ENCODE measurements at places on chromosomes 16 and 17.

GRCh38 chr17:4588391-4588790, 4.1 kb downstream of the SMTNL2 start:
- DNase-seq: no peak

GRCh38 chr16:17289674-17290635, 180.8 kb downstream of the XYLT1 start:
- DNase-seq: no peak

- no peak for DNase-seq
These were observed 42.0 kb downstream of the GOSR1 start for GRCh38 chr17:30519166-30519565.

DNA sequence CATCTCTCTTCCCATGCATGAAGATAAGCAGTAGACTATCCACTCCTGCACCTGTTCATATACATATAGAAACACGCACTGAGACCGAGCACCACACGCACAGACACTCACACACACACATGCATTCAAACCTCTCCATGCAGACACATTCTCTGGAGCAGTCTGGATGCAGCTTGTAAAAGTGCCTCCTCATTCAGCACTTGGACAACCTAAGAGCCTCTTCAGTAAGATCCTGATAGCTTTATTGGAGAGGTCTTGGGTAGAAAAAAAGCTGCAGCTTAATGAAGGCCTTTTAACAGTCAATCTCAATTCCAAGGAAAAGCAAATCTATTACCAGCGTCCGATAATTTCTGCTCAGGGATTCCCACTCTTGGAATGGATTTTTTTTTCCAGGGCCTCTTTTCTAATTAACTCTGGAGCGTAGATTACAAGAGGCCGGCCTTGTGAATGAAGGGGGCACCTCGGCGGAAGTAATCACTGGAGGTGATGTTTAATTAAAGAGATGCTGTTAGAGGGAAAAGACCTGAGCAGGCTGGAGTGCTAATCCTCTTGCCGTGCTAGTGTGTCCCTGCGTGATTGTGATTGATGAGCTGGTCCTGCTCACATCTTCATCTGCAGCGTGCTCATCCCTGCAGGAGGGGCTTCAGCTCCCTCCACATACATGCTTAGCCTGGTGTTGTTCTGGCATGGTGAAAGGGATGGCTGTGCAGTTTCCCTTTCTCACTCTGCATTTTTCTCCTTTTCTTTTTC, 155.1 kb downstream of the RBFOX1 start:
- no peak for DNase-seq

DNA sequence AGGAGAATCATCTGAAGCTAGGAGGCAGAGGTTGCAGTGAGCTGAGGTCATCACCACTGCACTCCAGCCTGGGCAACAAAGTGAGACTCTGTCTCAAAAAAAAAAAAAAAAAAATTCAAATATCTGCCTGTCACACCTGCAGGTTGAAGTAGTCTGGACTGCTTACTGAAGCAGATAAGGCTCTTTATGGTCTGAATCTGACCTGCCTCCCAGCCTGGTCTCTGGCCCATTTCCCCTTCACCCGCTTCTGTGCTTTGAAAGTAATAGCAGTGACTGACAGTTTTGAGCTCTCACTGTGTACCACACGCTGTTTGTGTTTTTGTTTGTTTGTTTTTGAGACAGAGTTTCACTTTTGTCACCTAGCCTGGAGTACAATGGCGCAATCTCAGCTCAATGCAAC, 5.8 kb downstream of the SEZ6L2 start:
- DNase-seq: no peak

DNA sequence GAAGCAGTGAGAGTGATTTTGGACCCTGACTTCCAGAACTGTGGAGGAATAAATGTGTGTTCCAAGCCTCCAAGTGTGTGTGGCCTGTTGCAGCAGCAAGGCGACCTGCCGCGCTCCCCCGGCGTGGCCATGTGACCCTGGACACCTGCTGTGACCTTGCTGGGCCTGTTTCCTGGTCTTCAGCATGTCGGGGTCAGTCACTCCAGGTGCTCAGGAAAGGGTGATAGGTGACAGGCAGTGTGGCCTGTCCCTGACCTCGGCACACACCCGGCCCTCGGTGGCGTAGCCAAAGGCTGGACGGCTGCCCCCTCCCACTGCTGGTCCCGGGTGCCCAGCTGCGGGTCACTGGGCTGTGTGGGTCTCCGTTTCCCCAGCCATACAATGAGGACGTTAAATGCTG, 31.8 kb upstream of the ZNF469 start:
- DNase-seq: no peak

GRCh38 chr17:40480501-40481003, 20.9 kb downstream of the TNS4 start:
- DNase-seq: peak; percentile 92

GRCh38 chr17:79041723-79042420, 17.9 kb downstream of the C1QTNF1 start:
- DNase-seq: no peak

GRCh38 chr16:85948138-85948509, 49.2 kb downstream of the IRF8 start:
- DNase-seq: no peak

GRCh38 chr16:72226136-72226535, 54.2 kb upstream of the PMFBP1 start:
- no peak for DNase-seq
